ENCODE measurements at places on chromosomes 2 and 18.

- no peak for DNase-seq
These were observed 50.5 kb downstream of the SEPTIN10 start for GRCh38 chr2:109563288-109563687.

GRCh38 chr2:67399144-67399543 lies 2.0 kb downstream of the ETAA1 start:
- DNase-seq: no peak

DNA sequence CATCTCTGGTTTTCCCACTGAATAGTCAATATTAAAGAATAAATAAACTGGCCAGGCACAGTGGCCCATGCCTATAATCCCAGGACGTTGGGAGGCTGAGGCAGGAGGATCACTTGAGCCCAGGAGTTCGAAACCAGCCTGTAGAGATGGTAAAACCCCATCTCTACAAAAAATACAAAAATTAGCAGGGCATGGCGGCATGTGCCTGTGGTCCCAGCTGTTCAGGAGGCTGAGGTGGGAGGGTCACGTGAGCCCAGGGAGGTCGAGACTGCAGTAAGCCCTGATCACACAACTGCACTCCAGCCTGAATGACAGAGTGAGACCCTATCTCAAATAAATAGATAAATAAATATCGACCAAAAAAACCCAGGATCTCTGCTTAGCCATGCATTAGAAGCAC lies 50.2 kb upstream of the BIN1 start:
- no peak for DNase-seq

GRCh38 chr2:39631718-39632117 lies 34.0 kb upstream of the TMEM178A start:
- no peak for DNase-seq

DNA sequence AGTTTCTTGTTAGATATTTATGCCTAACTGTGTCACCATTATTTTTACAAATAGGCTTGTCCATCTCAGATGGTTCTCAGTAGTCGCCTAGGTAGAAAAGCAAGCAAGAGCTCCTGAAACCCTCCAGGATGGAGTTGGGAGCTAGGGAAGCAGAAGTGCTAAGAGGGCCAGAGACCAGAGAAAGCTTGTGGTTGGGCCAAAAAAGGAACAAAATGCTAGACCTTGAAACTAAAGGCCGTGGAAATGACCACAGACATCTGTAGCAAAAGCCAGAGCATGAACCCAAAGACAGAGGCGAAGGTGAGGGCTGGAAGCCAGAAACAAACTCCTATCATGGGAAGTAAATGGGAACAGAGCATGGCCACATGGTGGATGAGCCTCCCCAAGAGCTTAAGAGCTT lies 29.9 kb upstream of the RMDN2 start:
- DNase-seq: no peak

DNA sequence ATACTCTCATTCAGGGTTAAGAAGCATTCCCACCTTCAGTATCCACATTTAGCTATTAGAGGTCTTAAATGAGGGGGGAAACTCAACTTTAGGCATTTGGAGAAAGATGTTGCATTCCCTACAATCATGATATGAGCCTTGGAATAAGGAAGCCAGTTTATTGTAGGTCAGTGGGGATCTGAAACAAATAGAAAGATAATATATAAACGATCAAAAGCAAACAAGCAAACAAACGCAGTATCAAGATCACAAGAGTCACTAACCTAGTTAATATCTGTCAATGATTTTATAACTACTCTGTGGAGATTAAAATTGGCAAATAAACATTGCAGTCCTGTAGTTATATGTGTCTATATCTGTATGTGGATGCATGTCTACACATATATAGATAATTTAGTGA lies 152.4 kb upstream of the LRATD1 start:
- DNase-seq: no peak

All from DND-41 (cell line).